ENCODE measurements at places on chromosomes 16 and 17.
A peak's percentile ranks its signal among the peaks of the same experiment; 100 is the strongest.

DNA sequence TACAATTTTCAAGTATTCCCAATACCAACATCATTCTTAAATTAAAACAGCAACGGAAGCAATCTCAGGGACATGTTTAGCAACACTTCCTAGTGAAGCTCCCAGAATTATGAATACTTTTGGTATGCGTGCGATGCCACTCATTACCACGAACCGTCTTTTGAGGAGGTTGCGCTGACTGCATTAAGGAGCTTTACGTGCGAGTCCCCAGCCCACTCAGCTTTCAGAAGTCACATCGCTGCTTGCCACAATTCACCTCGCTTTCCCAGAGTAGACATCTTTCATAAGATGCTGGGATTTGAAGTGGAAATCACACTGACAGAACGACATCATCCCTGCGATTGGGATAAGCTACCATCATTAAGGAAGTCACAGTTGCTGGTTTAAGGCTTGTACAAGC, 441.6 kb upstream of the HSBP1 start:
- no peak for DNase-seq

- DNase-seq, result peak; percentile 33
Observed at GRCh38 chr17:35372846-35373533, 431 bp downstream of the SLFN11 start.

GRCh38 chr16:77502448-77502847, 67.6 kb upstream of the ADAMTS18 start:
- no peak for DNase-seq

DNA sequence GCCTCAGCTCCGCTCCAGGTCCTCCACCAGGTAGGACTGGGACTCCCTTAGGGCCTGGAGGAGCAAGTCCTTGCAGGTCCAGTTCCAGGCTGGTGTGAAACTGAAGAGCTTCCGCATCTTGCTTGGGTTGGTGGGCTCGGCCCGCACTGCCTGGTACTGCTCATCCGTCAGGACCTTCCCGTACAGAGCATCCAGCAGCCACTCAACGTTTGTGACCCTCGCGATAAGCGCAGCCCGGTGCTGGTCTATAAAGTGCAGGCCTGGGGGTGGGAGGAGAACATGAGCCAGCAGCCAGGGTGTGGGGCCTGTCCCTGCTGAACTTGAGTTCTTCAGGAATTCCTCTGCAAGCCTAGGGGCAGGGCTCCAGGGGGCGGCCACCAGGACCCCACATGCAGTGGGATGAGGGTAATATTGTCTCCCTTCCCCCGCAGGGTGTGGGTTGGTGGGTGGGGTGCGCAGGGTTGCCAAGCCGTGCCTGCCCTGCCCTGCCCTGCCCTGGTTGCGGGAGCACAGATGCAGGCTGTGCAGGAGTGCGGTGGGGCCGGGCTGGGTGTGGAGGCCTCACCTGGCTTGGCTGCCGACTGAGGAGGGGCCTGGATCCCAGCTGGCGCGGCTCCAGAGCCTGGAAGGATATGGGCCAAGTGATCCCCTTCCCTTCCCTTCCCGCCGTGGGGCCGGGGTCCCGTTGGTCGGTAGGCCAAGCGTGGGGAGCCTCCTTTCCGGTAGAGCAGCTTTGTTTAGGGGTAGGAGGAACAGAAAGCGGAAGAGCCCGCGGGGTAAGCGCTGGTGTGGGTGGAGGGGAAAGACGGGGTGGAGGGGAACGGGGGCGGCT, 762 bp downstream of the PYCARD start:
- DNase-seq, result peak; percentile 57

- no peak for DNase-seq
Observed at GRCh38 chr16:1154291-1154886, 1.5 kb downstream of the CACNA1H start.

GRCh38 chr17:71287071-71287823, 833.6 kb upstream of the SOX9 start:
- no peak for DNase-seq

- no peak for DNase-seq
Observed at GRCh38 chr16:86528061-86528929, 18.0 kb downstream of the FOXF1 start.

GRCh38 chr16:77212741-77213541, 13.7 kb downstream of the SYCE1L start:
- DNase-seq, result peak; percentile 79

GRCh38 chr16:53068423-53068833, 13.6 kb downstream of the CHD9 start:
- no peak for DNase-seq

- DNase-seq, result no peak
Observed at GRCh38 chr17:37567137-37567536, 42.1 kb downstream of the SYNRG start.

DNA sequence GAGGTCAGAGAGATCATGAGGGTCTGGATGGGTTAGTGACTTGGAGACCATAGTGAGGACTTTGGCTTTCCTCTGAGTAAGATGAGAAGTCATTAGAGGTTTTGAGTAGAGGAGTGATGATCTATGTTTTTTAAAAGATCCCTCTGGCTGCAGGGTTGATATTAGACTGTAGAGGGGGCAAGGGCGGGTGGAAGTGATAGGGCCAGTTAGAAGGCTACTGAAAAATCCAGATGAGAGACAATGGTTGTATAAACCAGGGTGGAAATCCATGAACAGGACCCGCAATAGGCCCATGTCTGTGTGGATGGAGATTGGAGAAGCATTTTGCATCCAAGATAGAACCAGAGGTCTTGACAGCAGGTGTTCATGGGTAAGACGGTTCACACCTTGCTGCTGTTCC, 9.8 kb downstream of the ITGAL start:
- DNase-seq, result peak; percentile 31

GRCh38 chr17:34892461-34893249, 68.6 kb downstream of the CCT6B start:
- peak; percentile 26 for DNase-seq

DNA sequence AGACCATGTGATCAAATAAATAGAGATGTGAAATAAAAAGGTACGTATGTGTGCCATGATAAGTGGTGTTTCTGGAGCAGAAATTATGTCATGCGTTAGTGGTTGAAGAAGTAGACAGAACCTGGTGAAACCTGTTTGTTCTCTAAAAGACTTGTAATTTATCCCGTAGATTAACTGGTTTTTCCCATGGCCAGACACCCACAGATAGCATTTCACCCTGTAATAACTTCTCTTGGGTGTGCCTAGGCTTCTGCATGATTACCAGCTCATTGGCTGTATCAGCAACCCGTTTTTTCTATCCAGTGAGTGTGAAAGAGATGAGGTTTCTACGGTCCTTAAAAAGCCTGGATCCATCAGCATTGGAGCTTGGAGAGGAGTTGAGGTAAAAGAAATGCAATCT, 471.3 kb downstream of the NPIPA7 start:
- no peak for DNase-seq

All from CD4-positive, alpha-beta T cell treated with Interleukin-6 for 4 hours (primary cell).